ENCODE measurements at places on chromosomes 5 and 9.
A peak's percentile ranks its signal among the peaks of the same experiment; 100 is the strongest.

DNA sequence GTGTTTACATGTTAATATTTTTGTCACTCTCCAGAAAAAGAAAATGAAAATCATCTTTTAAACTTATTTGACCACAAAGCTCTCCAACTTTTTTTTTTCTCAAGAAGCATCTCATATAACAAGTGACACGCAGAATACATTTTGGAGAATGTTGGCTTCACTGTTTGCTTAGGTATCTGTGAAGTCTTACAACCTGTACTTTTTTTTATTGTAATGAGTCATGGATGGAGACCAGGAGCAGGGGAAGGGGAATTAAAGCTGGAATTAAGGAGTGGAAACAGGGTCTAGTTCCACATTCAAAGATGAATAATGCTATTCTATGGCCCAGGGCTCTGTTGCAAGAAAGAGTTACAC lies 211.9 kb downstream of the MAN2A1 start:
- H3K36me3 ChIP-seq, result no peaks in the 10 kb centered on the region
- no peak overlapping the region for H3K27ac ChIP-seq
- H3K27me3 ChIP-seq, result no peaks in the 10 kb centered on the region

DNA sequence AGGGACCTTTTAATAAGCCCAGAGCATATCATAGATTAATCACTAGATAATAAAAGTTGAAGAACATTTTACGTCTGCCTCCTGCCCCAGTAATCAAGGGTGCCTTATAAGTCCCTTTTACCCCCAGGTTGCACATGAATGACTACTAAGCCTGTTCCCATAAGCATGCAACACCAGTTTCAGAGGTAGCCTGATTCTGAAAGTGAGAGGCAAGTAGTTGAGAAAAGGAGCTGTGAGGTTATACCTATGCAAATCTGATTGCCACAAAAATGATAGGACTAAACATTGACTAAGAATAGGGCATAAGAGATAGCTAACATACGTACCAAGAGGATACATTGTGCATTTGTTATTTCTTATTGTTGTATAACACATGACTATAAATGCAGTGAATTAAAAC lies 681.9 kb downstream of the ISL1 start:
- no peak overlapping the region for H3K4me3 ChIP-seq
- no peak overlapping the region for H3K27ac ChIP-seq

GRCh38 chr5:88792144-88792840 lies 90.7 kb downstream of the MEF2C start:
- DNase-seq, result no peak
- no peak overlapping the region for H3K4me3 ChIP-seq
- no peaks in the 10 kb centered on the region for H3K36me3 ChIP-seq
- peaks cover 11% of the 10 kb centered on the region for H3K27me3 ChIP-seq

GRCh38 chr5:172115541-172115982 lies 72.5 kb downstream of the STK10 start:
- DNase-seq, result peak; percentile 23

DNA sequence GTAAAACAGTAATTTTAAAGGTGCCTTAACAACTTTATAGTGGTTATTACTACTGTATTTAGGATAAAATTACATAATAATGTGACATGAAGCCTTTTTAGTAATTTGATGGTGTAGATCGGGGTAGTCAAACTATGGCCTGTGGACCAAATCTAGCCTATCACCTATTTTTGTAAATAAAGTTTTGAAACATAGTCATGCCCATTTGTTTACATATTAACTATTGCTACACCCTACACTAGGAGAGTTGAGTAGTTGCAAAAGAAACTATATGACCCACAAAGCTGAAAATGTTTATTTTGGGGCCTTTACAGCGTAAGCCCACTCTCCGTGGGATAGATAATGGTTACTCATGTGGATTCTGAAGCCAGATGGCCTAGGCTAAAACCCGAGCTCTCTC lies 6.2 kb downstream of the CEP78 start:
- no peak overlapping the region for H3K4me3 ChIP-seq
- peaks cover 37% of the 10 kb centered on the region for H3K36me3 ChIP-seq
- H3K4me1 ChIP-seq, result peaks cover 36% of the 10 kb centered on the region
- no peak for DNase-seq

- no peaks in the 10 kb centered on the region for H3K36me3 ChIP-seq
- DNase-seq, result peak; percentile 70
- H3K27me3 ChIP-seq, result no peaks in the 10 kb centered on the region
Observed at GRCh38 chr9:36328798-36329411, 70.7 kb upstream of the GNE start.

DNA sequence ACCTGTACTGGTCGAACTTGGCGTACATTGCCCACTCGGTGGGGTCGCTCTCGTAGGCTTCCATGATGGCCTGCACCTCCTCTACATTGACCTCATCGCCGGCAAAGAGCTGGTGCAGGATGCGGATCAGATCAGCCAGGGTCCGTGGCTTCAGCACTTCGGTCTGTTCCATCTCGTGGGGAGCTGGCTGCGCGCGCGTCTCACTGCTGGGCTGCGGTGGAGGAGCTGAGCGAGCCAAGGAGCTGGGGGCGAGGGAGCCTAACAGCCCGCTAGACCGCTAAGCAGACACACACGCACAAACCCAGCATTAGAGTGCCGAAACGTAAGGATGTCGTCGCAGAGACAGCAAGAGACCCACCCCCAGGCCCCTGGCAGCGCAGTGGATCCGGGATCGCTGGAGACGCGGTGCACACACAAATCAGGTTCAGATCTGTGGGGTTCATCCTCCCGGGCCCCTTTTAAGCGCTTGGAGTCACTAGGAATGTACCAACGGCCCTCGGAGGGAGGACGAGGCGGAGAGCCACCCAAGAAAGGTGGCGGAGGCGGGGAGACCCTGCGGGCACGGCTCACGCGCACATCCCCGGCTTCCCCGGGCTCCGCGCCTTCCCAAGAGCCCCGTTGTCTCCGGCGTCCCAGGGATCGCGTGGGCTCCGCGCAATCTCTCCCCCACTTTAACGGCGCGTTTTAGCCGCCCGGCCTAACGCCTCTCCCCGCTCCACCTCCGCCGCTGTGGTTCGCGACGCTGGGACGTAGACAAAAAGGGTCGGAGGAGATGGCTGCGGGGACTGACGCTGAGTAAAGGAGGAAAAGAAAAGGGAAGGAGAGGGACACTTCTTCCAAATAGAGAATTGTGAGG lies at the start of gene CDO1:
Gene CDO1, minus strand, starts transcription at position 434 of the 856 bp plus-strand sequence. Its CDS starts 262 bp downstream, at position 172.
- H3K36me3 ChIP-seq, result no peaks in the 10 kb centered on the region
- peaks cover 13% of the 10 kb centered on the region for H3K4me1 ChIP-seq
- H3K27ac ChIP-seq, result no peak within 1 kb of the TSS

GRCh38 chr5:152405145-152405544 lies at the start of gene NMUR2:
Gene NMUR2 (minus strand): TSS chr5:152405279. CDS start chr5:152405113, 166 bp downstream.
- no peak for DNase-seq
- H3K4me1 ChIP-seq, result no peaks in the 10 kb centered on the region
- H3K4me3 ChIP-seq, result no peak within 1 kb of the TSS
- peaks cover 3% of the 10 kb centered on the region for H3K27me3 ChIP-seq
- no peak within 1 kb of the TSS for H3K27ac ChIP-seq

- H3K4me3 ChIP-seq, result peak overlapping the region; percentile 17
- no peak for DNase-seq
- H3K27ac ChIP-seq, result no peak overlapping the region
- H3K4me1 ChIP-seq, result peaks cover 34% of the 10 kb centered on the region
- H3K36me3 ChIP-seq, result no peaks in the 10 kb centered on the region
- no peaks in the 10 kb centered on the region for H3K27me3 ChIP-seq
Observed at GRCh38 chr5:172832383-172833315, 1.4 kb upstream of the ERGIC1 start.

DNA sequence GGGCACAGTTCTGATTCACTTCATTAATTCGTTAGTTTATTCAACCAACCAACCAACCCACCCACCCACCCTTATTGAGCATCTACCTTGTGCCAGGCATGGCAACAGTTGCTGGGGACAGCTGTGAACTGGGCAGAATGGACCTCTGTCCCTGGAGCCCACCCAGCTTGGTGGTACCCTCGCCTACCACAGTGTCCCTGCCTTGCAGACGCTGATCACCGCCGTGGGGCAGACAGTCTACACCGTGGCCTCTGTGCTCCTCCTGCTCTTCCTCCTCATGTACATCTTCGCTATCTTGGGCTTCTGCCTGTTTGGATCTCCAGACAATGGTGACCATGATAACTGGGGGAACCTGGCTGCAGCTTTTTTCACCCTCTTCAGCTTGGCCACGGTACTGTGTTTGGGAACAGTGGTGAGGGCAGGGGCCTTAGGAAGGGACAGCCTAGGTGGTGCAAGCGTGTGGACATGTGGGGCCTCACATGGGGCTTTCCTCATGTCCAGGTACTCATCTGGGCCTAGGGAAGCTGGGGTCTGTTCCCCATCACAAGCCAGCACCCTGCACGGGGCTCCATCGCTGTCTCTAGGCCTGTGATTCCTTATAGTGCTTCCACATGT lies 26.2 kb downstream of the PITX1 start:
- DNase-seq, result no peak
- H3K27me3 ChIP-seq, result no peaks in the 10 kb centered on the region
- no peaks in the 10 kb centered on the region for H3K4me1 ChIP-seq
- H3K4me3 ChIP-seq, result no peak overlapping the region
- H3K27ac ChIP-seq, result no peak overlapping the region

DNA sequence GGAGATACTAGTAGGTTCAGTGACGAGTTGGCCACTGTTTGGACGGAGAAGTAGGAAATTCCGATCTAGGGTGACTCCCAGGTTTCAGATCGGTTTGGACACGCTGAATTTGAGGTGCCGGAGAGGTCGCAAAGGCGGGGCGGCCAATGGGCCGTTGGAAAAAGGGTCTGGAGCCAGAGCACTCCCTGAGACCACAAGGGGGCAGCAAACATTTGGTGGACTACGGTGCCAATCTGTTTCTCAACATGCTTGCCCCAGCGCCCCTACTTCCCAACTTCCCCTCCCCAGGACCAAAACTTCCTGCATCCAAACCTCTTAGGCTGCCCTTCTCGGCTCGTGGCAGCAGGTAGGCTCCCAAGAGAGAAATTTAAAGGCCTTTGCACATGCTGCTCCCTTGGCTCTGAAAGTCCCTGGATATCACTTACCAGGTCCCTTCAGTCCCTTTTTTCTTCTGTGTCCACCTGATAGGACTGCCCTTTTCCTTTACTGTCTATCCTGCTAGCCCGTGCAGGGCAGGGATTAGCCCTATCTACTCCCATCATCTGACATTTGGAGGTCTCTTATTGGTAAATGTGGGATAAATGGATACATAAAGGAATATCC lies 992 bp upstream of the RPP25L start:
- H3K36me3 ChIP-seq, result peaks cover 8% of the 10 kb centered on the region
- H3K4me1 ChIP-seq, result peaks cover 21% of the 10 kb centered on the region
- H3K27ac ChIP-seq, result peak overlapping the region; percentile 63
- no peaks in the 10 kb centered on the region for H3K27me3 ChIP-seq

Measured in activated naive CD4-positive, alpha-beta T cell treated with anti-CD3 and anti-CD28 coated beads for 36 hours (primary cell).